ENCODE measurements at places on chromosomes 2 and 18.

- no peak for DNase-seq
Measured at GRCh38 chr2:176567361-176567760, 298.1 kb downstream of the MTX2 start.

DNA sequence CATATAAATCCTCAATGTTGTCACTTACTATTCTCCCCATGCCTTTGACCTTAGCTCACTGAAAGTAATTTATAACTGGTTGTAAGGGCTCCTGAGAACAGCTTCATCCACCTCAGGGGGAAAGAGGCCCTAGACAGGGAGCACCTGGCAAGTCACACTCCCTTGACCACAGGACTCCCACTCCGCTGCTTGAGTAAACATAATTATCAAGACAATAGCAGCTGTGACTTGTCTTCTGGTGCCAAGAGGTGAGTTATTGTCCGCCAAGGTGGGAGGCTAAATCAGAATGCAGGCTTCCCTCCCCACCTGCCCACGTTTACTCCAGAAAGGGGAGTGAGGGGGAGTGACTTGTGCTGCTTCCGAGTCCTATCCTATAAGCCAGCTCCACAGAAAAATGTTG is 230.6 kb upstream of the LRATD1 start:
- no peak for DNase-seq

DNA sequence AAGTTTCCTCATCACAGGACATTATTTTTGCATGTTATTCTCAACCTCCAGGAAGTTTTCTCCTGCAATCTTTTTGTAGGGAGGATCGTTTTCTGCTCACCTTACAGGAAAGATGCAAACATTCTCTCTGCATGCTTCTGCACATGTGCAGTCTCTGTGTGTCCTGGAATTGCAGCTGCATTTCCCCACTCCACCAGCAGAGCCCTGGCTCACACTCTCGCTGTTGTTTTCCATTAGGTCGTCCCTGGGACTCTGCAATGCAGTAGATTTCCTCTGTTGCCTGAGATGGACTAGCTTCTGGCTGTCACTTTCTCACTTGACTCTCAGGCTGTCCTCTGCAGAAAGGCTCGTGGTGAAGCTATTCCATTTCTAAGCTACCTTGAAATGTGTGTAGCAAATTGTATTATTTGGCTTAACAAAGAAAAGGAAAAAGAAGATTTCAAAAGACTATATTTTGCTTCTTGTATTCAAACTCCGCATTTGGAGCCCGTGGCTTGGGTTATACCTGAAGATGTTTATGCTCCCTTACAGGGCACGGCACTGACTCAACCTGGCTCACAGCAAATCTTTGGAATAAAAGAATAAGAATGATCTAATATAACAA is 346.7 kb downstream of the RAD51AP2 start:
- DNase-seq = no peak

- DNase-seq = no peak
Measured at GRCh38 chr2:3042601-3043585, 334.7 kb downstream of the EIPR1 start.

GRCh38 chr18:58580623-58581022 is 48.3 kb downstream of the ALPK2 start:
- DNase-seq = no peak

DNA sequence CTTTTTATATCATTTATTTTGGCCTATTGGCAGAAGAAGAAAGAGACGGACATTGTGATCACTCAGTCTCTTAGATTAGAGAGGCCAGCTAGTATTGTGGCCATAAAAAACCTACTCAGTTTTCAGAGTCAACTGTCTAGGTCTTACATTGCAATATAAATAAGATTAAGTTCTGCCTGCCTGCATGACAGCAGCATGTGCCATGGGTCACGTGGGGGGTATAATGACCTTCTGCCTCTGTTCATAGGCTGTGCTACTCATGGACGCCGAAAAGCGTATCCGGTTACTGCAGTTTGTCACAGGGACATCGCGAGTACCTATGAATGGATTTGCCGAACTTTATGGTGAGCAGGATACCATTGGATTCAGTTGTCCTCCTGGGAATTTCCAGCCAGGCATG is 238.5 kb downstream of the ALPK2 start:
- DNase-seq = no peak

GRCh38 chr18:78875016-78875777 is 104.4 kb upstream of the SALL3 start:
- DNase-seq = no peak

- DNase-seq = no peak
Measured at GRCh38 chr2:10169581-10169980, 47.0 kb downstream of the RRM2 start.

- DNase-seq = no peak
Measured at GRCh38 chr2:167132066-167132465, 243.8 kb downstream of the XIRP2 start.

All from Right ventricle myocardium inferior (tissue), 1 donor.